Right hindlimb (tissue), 1 donor: ENCODE measurements at places on chromosomes 5 and 9.

DNA sequence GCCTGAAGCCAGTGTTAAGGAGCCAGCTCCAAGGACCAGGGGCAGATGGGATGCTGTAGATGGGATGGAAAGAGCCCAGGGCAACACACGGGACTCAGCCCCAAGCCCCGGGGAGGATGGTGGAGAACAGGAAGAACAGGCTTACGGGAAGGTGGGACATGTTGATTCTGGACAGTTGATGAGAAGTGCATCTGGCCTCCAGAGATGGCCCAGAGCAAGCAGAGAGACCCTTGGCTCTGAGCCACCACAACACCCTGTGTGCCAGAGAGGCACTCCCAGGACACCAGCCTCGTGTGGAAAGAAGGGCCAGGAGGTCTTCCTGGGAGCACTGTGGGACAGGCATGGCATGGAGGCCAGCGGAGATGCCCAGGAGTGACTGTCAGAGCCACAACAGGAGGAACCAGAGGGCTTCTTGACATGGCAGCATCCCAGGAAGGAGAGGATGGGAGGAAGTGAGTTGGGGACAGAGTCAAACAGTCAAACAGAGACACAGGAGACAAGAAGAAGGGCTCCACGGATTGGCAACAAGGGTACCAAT is 156.3 kb upstream of the MVB12B start:
- DNase-seq: no peak

DNA sequence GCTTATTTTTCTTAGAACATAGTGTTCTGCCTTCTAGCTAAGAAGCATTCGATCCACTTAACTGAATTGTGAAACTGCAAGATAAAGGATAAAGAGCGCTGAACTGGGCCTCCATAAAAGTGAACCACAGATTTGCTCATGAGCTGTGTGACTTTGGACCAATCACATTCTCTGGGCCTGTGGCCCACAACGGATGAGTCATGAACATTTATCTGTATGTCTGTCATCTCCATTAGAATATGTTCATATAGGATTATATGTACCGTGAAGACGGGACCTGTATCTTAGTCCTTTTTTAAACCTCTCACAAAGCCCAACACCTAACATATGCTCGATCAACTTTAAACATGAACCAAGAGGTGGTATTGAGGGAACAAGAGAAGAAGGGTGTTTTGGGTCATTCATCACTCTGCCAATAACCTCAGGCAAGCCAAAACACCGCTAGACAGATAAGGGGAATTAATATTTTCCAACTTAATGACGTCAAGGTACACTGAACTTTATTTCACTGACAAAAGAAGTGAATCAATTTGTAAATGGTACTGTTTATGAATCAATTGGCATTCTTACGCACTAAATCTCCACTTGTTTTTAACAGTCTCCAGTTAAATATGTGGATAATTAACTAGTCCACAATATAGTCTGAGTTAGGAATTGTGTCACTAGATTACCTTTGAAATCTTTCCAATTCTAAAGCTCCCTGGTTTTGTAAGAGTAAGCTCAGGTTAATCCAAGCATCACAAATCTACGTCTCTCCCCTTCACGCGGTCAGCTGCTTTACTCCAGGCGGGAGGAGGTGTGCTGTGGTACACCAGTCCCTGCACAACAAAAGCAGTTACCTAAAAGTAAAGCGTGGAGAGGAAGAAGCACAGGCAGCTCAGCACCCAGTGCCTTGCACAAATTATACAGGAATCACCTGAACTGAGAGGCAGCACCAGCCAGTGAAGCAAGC is 1.6 kb downstream of the TMEM245 start:
- DNase-seq: no peak

- DNase-seq: no peak
These were observed 217.4 kb downstream of the DMRT2 start for GRCh38 chr9:1267581-1267980.

- DNase-seq: no peak
These were observed 78.3 kb upstream of the IRX1 start for GRCh38 chr5:3517348-3517747.

- DNase-seq: no peak
These were observed 21.1 kb downstream of the ERCC6L2 start for GRCh38 chr9:95896580-95896979.

DNA sequence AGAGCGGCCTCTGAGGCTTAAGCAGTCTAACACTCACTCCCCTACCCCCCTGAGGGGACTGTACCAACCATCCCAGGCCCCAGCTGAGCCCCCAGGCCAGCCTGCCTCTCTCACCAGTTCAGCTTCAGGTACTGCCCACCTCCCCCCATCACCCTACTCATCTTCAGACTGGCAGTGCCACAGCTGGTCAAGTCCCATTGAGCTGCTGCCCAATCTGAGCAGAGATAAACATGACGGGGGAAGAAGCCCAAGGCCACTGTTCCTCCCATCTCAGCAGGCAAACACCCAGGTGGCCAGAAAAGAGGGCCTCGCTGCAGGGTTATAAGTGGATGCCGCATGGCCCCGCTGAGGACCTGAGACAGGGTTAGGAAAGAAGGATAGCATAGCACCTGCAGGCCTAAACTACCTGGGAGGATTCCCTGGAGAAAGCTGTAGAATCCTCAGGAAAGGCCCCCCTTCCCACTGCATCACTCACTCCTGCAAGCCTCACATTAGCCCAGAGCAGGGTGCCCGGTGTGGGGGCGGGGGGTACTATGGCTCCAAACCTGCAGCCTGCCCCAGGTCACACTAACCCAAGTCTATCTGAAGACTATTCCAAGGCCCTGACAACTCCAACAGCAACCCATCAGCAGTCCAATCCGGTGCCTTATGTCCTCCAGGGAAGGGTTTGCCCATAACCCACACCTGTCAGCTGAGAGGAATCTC is 3.6 kb downstream of the B4GALT1 start:
- DNase-seq: no peak

- peak; percentile 35 for DNase-seq
These were observed 377.3 kb downstream of the KIAA0825 start for GRCh38 chr5:94240993-94241651.

GRCh38 chr5:72199681-72200080 is 92.4 kb downstream of the MAP1B start:
- no peak for DNase-seq

- peak; percentile 38 for DNase-seq
These were observed 40.9 kb downstream of the SVEP1 start for GRCh38 chr9:110538647-110539041.

DNA sequence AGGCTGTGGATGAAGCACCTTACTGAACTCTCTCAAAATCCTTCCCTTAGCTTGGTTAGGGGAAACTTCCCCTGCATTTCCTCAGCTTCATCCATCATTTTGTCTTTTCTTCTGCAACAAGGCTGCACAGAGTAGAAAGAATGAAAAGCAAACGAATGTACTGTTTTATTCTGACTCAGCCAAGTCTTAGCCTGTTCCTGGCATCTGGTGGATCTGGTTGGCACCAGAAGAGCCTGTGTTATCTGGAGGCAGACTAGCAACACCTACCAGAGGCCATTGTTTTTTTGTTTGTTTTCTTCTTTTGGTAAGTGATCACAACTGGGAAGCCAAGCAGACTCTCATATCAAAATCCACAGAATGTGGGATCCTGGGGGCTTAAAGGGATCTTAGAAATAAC is 200.7 kb downstream of the FANCC start:
- DNase-seq: peak; percentile 10

DNA sequence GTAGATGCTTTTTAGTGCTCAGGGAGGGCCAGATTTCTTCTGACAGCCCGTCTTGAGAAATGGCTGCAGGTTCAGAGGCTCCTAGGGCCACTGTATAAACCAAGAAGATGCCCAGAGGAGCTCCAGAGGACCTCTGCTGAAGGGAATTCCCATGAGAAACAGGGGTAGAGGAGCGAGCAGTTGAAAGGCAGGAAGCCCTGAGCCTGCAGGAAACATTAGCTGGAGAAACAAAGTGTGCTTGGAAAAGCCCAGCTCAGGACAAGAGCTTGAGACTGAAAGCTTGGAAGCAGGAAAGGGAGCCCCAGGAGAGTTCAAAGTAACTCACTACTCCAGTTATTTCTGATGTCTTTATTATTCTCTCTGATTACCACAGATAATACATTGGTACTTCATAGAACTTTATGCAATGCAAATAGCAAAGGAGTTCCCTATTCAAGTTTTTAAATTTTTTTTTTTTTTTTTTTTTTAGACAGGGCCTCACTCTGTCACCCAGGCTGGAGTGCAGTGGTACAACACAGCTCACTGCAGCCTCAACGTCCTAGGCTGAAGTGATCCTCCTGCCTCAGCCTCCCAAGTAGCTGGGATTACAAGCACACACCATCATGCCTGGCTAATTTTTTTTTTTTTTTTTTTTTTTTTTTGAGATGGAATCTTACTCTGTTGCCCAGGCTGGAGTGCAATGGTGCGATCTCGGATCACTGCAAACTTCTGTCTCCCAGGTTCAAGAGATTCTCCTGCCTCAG is 16.5 kb downstream of the HBEGF start:
- DNase-seq: no peak

DNA sequence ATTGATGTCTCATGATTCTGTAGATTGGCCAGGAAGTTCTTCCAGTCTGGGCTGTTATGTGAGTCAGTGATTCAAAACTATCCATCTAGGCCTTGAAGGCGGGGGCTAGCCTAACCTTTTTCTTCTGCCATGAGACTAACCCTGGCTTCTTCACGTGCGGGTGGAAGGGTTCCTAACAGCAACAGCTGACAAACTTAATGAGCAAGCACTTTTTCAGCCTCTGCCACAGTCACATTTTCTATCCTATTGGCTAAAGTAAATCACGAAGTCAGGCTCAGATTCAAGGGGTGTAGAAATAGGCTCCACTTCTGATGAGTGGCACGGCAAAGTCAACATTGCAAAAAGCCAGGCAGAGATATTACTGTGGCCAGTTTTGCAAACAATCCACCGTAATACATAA is 68.4 kb downstream of the STK32A start:
- no peak for DNase-seq

GRCh38 chr9:100505564-100506159 is 32.7 kb downstream of the TMEFF1 start:
- DNase-seq: no peak

DNA sequence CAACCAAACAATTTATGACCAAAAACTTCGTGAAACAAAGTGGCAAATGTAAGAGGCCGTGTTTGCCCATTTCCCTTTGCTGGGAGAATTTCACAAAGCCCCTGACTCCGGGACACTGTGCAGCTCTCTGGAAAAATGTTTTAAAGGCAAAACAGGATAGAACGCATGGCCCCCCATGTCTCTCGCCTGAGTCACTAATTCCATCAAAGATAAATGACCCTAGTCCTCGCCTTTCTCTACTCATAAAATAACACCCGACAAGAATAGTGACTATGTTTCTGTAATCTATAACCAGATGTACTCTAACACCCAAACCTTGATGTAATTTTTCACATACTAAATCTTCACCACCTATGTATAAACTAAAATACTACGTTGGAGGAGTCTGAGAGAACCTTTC is 55.7 kb upstream of the SAP30L start:
- DNase-seq: no peak

DNA sequence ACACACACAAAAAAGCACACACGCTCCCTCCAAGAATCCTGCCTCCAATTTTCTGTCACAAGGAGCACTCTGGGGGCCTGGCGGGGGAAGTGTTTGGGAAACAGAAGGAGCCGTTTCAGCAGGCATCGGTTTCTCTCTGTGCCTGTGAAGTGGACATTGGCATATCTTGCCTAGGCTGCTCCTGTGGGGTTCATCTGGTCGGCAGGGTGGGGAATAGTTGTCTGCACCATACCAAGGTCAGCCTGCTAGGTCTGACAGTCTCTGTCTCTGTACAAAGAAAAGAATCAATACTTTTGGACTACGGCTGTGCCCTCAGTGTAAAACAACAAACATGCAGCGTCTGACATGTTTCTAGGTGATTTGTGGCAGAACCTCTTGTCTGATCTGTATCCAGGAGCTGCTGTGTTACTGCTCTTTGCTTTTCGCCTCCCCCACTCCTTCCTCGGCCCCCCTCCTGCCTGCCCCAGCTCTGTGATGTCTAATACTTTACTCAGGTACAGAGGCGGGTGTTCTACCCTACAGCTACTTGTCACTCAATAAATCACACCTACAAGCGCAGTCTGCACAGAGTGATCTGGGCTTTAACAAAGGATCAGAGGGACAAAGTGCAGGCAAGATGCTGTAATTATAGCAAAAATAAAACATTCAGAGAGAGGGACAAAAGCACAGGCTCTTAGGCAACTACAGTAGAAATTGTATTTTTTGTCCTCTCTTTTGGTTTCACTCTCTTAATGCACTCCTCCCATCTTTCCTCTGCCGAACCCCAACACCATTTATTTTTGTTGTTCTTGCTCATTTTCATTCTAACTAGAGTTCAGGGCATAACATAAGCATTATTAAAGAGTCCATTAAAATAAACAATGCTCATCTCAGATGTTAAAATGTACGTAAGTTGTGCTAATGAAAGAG is 216.7 kb downstream of the BNC2 start:
- peak; percentile 43 for DNase-seq

- DNase-seq: peak; percentile 8
These were observed 63.3 kb upstream of the FCN1 start for GRCh38 chr9:134980991-134981390.

- DNase-seq: no peak
These were observed 141.0 kb downstream of the LHFPL2 start for GRCh38 chr5:78507531-78507930.

- no peak for DNase-seq
These were observed 4.8 kb downstream of the DNAH5 start for GRCh38 chr5:13939638-13940037.

DNA sequence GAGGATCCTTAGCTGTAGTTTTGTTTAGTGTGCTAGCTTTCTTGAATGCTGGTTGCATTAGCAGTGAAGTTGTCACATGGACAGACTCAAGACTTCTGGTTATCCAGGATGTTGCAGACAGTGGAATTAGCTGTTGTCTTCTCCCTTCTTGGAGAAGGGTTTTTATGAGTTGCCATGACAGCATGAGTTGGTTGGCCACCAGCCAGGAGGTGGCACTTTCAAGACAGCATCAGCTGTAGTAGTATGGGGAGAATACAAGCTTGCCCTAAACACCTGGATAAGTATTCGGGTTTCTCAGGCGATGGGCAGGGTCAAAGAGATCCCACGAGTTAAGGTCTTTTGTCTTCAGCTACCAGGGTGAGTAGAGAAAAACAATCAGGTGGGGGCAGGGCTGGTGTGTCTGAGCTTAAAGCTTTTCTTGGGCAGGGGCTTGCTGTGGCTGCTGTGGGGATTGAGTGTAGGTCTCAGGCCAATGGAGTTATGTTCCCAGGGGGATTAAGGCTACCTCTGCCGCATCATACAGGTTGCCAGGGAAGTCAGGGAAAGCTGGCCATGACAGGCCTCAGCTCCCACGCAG is 7.7 kb upstream of the C5orf47 start:
- DNase-seq: no peak

- no peak for DNase-seq
These were observed 109.9 kb downstream of the AGTPBP1 start for GRCh38 chr9:85631809-85632208.
